ENCODE measurements at places on chromosomes 4 and X.

DNA sequence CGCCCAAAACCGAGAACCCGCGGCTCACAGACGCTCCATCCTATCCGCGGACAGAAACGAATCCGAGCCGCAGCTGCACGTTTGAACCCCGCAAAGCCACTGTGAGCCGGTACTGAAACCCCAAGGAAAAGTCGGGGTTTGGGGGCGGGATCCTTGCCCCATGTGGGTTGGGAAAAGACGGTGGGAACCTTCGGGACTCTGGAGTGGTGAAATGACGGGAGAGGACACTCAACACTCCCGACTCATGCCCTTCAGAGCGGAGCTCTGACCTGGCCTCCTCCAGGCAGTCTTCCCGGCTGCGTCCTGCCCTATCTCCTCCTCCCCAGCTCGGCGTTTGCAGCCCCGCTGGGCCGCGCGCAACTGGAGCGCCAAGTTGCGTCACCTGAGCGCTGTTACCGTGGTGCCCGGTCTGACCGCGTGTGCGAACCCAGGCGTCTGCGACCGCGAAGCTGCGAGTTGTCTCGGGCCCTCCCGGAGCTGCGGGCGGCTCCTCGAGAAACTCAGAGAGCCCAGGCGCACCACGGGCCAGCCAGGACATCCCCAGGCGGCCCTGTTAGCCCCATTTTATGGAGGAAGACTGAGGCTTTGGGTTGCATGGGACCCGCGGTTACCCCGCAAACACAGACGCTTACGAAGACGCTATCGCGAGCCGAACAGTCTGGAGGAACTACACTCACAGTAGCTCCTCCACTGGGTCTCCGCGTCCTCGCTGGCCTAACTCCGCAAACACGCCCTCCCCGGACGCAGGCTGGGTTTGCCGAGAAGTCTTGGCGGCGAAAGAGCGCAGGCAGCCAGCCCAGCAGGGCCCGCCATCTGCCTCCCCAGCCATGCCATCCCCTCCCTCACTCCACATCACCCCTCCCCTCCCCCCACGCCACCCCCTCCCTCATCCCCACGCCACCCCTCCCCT, 20.3 kb upstream of the HMX1 start:
- no peak for DNase-seq

GRCh38 chr4:109846395-109847098, 1.4 kb upstream of the LRIT3 start:
- DNase-seq, result no peak

GRCh38 chr4:62360156-62360545, 1160.0 kb downstream of the ADGRL3 start:
- no peak for DNase-seq

- DNase-seq, result no peak
These were observed 167.5 kb upstream of the SLC7A11 start for GRCh38 chr4:138409670-138410069.

GRCh38 chr4:54318904-54319303, 89.8 kb downstream of the PDGFRA start:
- no peak for DNase-seq

DNA sequence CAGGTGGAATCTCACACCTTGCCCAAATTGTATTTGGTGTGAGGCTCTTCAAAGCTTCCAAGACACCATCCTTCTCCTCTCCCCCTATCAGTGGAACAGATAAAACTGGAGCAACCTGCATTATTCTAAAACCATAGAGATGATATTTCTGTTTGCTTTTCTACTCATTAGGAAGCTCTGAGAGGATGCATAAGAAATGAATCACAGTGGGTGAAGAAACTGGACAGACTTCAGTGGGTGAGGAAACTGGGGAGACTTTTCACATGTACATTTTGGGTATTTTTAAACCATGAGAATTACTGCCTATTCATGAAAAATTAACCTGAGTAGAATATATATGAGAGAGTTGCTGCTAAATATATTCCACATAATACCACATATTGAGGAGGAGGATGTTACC, 16.4 kb downstream of the HAND2 start:
- no peak for DNase-seq

GRCh38 chrX:108306086-108306485, 132.1 kb downstream of the COL4A6 start:
- DNase-seq, result no peak

GRCh38 chrX:149937871-149938426, 342 bp downstream of the EOLA2 start:
- no peak for DNase-seq

GRCh38 chrX:148069759-148070503, 88.8 kb downstream of the FMR1NB start:
- no peak for DNase-seq

GRCh38 chr4:75598390-75598789, 31.9 kb downstream of the CDKL2 start:
- peak; percentile 8 for DNase-seq

DNA sequence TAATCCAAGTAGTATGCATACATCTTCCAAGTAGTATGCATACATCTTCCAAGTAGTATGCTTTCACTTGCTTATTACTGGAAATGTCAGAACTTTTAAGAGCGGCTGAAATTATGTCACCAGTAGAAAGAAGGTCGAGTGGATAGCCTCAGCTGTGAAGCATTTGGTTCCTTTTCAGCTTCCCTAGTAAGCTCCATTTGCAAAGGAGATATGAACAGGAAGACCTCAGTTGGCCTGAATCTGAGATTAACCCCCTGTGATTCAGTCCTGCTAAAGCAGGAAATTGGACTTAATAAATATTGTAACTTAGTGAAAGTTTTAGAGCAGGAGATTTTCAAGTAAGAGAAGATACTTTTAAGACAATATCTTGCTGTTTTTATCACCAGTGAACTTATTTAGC, 48.1 kb downstream of the PCDH7 start:
- no peak for DNase-seq

- DNase-seq, result peak; percentile 72
These were observed at the start of gene RTL3 for GRCh38 chrX:78658845-78659744. RTL3 (minus strand) TSS chrX:78659328; CDS start chrX:78658420, 908 bp downstream.

DNA sequence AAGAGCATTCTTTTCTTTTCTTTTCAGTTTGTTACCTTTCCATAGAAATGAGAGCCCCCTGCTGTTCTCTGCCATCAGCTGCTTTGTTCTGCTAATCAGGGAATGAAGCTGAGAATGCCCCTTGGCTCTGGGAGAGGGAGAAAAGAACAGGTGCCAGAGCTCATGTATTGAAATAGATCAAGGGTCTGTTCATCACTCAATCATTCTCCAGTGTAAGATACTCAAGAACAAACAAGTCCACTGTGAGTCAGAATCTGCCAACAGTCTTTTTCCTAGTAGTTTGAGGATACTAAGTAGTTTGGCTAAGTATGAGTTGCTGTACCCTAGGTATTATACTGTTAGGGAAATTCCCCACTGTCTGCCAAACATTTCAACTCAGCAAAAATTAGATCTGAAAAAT, 144.3 kb downstream of the RTL3 start:
- no peak for DNase-seq

DNA sequence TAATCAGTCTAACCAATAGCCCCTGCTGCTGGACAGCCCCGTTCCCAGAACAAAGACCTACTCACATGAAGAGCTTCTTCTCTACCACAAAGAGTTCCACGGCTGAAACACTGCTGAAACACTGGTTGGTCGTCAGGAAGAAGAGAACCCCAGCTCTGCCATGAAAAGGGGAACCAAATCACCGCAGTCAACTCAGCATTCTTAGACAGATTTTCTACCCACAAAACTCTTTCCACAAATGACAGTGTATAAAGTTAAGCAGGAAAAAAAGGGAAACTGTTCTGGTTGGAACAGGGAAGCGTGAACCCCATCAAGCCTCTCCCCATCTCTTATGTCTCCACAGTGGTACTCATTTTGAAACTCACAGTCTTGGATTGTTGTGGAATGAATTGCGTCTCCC, 57.3 kb downstream of the ABCG2 start:
- DNase-seq, result no peak

GRCh38 chr4:560731-561291, 15.3 kb downstream of the TMEM271 start:
- DNase-seq, result no peak

- DNase-seq, result no peak
These were observed 33.0 kb upstream of the HMX1 start for GRCh38 chr4:8904666-8905065.

DNA sequence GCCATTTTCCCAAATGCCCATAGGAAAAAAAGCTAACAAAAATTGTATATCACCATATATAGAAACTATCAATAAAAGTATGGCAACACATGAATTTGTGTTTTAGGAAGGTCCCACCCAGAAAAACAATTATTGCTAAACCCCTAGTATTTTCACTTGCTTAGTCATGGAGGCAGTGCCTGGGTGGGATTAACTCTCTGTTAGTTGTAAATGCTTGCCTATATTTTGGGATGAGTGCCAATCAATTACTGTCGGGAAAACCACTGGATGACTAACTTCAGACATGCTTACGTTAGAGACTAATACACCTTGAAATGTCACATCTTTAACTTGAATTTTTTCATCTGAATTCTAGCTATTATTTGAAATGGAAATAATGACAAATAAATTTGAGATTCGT, 33.9 kb downstream of the TMPRSS11A start:
- peak; percentile 62 for DNase-seq

GRCh38 chr4:74932832-74933561, at the start of gene PARM1:
PARM1 (plus strand) TSS chr4:74933116; CDS start chr4:74933328, 212 bp downstream.
- DNase-seq, result peak; percentile 15

DNA sequence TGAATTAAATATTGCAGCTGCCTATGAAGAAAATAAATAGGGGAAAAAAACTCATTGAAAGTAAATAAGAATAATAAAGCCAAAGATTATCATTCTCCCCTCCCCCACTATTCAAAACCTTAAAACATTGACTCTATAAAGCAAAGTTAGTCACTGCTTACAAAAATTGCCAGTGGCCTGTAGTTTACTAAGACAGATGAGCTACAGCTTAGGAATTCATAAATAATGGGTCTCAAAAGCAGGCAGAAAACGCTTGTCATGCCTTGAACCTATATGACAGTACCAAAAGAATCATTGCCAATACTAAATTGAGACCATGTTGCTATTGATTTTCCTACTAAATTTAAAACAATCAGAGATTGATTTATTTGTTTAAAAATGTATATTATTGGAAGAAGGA, 78.9 kb downstream of the SLC10A7 start:
- no peak for DNase-seq

- no peak for DNase-seq
These were observed 2024.0 kb downstream of the PCDH7 start for GRCh38 chr4:32744211-32744610.

GRCh38 chr4:166459621-166460020, 586.6 kb downstream of the TLL1 start:
- DNase-seq, result no peak

- DNase-seq, result no peak
These were observed 255.2 kb downstream of the COX7B2 start for GRCh38 chr4:46653842-46654241.

DNA sequence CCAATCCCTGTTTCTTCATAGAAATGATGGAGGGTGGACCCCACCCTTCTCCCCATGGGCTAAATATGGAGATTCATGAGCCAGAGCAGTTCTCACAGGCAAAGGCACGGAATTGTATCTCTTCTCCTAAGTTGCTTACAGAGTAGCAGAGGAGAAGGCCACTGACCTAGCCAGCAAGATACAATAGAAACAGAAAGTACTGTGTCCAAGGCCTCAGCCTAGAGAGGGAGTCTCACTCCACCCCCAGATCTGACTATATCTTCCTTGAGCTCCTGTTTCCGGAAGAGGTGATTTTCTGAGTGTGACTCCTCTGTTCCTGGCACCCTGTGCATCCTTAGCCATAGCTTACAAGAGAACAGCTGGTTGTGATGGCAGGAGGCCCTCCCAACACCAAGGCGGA, at the start of gene FATE1:
Gene FATE1 (plus strand): TSS at position 284 of the 400 bp plus-strand sequence. CDS start 85 bp downstream, at position 369.
- no peak for DNase-seq

DNA sequence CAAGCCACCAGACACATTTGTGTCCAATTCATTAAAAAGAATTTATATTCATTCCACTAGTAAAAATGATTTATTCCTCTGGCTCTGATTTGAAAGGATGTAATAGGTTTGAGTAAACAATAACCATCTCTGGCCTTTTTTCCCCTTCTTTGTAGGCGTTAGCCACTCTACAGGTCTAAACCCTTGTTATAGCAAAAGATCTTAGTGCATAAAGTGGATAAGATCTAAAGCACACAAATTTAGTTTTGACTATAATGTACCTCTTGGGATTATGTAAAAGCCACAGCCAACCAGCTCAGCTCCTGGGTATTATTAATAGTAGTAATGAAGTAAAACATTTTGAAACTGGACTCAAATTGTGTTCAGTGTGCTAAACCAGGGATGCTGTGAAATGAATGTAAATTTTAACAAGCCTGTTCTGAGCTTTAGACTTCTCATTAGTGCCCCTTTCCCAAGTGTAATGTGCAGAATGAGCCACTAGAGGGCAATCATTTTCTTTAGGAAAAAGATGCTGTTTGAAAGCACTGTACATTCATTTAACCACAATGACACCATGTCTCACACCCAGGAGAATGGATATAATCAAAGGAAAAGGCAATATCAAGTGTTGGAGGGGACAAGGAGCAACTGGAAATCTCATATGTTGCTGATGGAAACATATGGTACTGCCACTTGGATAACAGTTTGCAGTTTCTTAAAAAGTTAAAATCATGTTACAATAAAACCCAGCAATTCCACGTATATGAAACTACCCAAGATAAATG, 69.7 kb downstream of the KLHL8 start:
- peak; percentile 55 for DNase-seq

- no peak for DNase-seq
These were observed 182.2 kb upstream of the KCNIP4 start for GRCh38 chr4:22130741-22131140.

- DNase-seq, result no peak
These were observed 53.9 kb downstream of the ENPP6 start for GRCh38 chr4:184163813-184164212.

GRCh38 chrX:129665916-129666644, 11.3 kb upstream of the APLN start:
- peak; percentile 64 for DNase-seq

- no peak for DNase-seq
These were observed 2.8 kb upstream of the SMIM14 start for GRCh38 chr4:39641451-39641850.

DNA sequence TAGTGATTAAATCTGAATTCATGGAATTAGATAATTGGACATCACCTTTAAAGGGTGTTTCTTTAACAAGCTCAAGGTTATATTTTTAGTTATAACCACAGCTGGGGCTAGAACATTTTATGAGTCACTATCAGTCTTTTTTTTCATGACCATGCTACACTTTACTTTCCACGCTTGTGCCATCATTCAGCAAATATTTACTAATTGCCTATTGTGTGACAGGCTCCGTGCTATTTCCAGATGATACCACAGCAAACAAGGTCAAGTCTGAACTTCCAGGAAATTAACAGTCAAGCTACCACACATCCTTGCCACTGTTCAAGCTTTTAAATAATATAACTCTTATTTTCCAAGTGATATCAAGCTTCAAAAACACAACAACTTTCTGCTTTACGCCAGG, 16.5 kb downstream of the SPANXN3 start:
- DNase-seq, result no peak

- no peak for DNase-seq
These were observed 43.5 kb upstream of the SERTM2 start for GRCh38 chrX:111467896-111468295.

- DNase-seq, result no peak
These were observed 408.0 kb upstream of the SPOCK3 start for GRCh38 chr4:167642250-167642649.

- DNase-seq, result no peak
These were observed 34.6 kb upstream of the PLK4 start for GRCh38 chr4:127846061-127846460.
